Subcutaneous adipose tissue (tissue), 4 donors: ENCODE measurements at places on chromosomes 3 and 15. TPM values are rescaled to one million over a fixed set of nuclear protein-coding genes. Genes with fewer than 3 reads are reported as not detected.

Gene MED12L
- total RNA-seq: under 0.01 TPM

Gene ISLR2
- 0.44 TPM for total RNA-seq

Gene PAK6
- 0.49 TPM for total RNA-seq

Gene SPESP1
- total RNA-seq: 3.3 TPM

Gene TEX9
- total RNA-seq: 0.82 TPM

Gene DCLK3
- not detected for total RNA-seq

Gene CACNA2D3
- 3.1 TPM for total RNA-seq

Gene FAM81A
- not detected for total RNA-seq

Gene KCNAB1
- 10.9 TPM for total RNA-seq

Gene PCOLCE2
- 227 TPM for total RNA-seq

Gene FHIT
- 10.6 TPM for total RNA-seq

Gene TM4SF1
- total RNA-seq: 50.6 TPM

Gene CCRL2
- 27.2 TPM for total RNA-seq

Gene AADACL2
- total RNA-seq: not detected

Gene ATP11B
- total RNA-seq: 100 TPM

Gene DAZL
- not detected for total RNA-seq

Gene SGO1
- total RNA-seq: not detected

Gene SCN5A
- not detected for total RNA-seq

Gene KIF7
- 10.0 TPM for total RNA-seq

Gene NEIL1
- 23.8 TPM for total RNA-seq

Gene SEMA6D
- 3.9 TPM for total RNA-seq

Gene CHRNA7
- 0.44 TPM for total RNA-seq

Gene UBAP1L
- total RNA-seq: 5.7 TPM

Gene PLSCR2
- not detected for total RNA-seq

Gene CLRN1
- total RNA-seq: not detected

Gene NOX5
- 0.34 TPM for total RNA-seq

Gene CPNE9
- 2.0 TPM for total RNA-seq

Gene SAMD7
- not detected for total RNA-seq

Gene RAB43
- 6.3 TPM for total RNA-seq

Gene HHATL
- not detected for total RNA-seq

Gene KLHL18
- 11.9 TPM for total RNA-seq

Gene NUP210
- total RNA-seq: 1.3 TPM

Gene CCDC33
- total RNA-seq: not detected

Gene TGM5
- not detected for total RNA-seq

Gene FRMD5
- not detected for total RNA-seq

Gene SH3GL3
- total RNA-seq: not detected

Gene AADAC
- total RNA-seq: not detected

Gene GOLGA8M
- total RNA-seq: 4.4 TPM

Gene PP2D1
- total RNA-seq: not detected

Gene EXD1
- total RNA-seq: not detected

Gene CHRFAM7A
- total RNA-seq: 1.1 TPM

Gene RTP2
- total RNA-seq: not detected

Gene APH1B
- total RNA-seq: 42.2 TPM

Gene AMIGO3
- total RNA-seq: 1.1 TPM

Gene TRH
- total RNA-seq: not detected

Gene MOBP
- not detected for total RNA-seq

Gene CORO2B
- 5.4 TPM for total RNA-seq

Gene PPP2R3A
- total RNA-seq: 14.3 TPM

Gene SUSD5
- 0.34 TPM for total RNA-seq

Gene CDHR4
- total RNA-seq: not detected

Gene QTRT2
- 13.4 TPM for total RNA-seq

Gene MLF1
- total RNA-seq: 6.2 TPM

Gene CYP19A1
- total RNA-seq: 0.75 TPM

Gene ENTPD3
- total RNA-seq: 3.1 TPM

Gene C3orf85
- not detected for total RNA-seq

Gene PLCB2
- total RNA-seq: 16.1 TPM

Gene POTEB3
- total RNA-seq: not detected
